ENCODE measurements at places on chromosomes 6 and 20. TPM values are rescaled to one million over a fixed set of nuclear protein-coding genes. Genes with fewer than 3 reads are reported as not detected.

GSTA4 gene
- 91.5 TPM for total RNA-seq

SOBP gene
- 17.2 TPM for total RNA-seq

LGSN gene
- 1.8 TPM for total RNA-seq

DNA sequence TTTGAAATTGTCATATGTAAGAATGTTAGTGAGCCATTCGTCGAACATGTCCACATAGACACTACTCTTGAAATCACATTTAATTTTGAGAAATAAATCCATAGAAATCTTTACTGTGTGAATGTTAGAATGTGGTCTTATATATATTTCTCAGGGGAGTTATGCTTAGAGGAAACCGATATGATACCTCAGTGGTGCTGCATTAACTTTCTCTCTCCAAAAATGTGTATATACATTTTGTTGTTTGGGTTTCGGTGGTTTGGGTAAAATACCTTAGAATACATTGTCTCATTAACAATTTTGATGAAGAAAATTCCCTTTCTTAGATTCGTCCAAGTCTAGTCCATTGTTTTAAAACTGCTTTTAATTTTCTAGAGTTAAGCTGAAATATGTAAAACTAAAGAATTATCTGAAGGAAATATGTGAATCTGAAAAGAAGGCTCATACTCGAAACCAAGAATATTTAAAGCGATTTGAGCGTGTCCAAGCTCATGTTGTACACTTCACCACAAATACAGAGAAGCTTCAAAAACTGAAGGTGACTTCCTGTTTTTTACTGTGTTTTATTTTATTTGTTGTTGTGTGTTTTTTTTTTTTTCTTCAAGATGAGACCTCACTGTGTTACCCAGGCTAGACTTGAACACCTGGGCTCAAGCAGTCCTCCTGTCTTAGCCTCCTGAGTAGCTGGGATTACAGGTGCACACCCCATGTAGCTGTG, 10.3 kb downstream of the KIZ start:
- no peaks in the 10 kb centered on the region for H3K36me3 ChIP-seq
- no peaks in the 10 kb centered on the region for H3K27me3 ChIP-seq
- H3K4me1 ChIP-seq: no peaks in the 10 kb centered on the region
- no peak for DNase-seq

GRCh38 chr20:21019814-21020658, 86.1 kb downstream of the LINC00237 start:
- H3K4me3 ChIP-seq: no peak overlapping the region
- no peaks in the 10 kb centered on the region for H3K36me3 ChIP-seq
- H3K4me1 ChIP-seq: no peaks in the 10 kb centered on the region
- no peak overlapping the region for H3K27ac ChIP-seq
